ENCODE measurements at places on chromosomes 12 and 14.

GRCh38 chr12:124094733-124095132 is 121.7 kb downstream of the ZNF664 start:
- no peak for DNase-seq

- no peak for DNase-seq
Observed at GRCh38 chr14:66383771-66384170, 102.4 kb upstream of the CCDC196 start.

GRCh38 chr12:130391186-130391585 is 53.5 kb downstream of the PIWIL1 start:
- DNase-seq = no peak

DNA sequence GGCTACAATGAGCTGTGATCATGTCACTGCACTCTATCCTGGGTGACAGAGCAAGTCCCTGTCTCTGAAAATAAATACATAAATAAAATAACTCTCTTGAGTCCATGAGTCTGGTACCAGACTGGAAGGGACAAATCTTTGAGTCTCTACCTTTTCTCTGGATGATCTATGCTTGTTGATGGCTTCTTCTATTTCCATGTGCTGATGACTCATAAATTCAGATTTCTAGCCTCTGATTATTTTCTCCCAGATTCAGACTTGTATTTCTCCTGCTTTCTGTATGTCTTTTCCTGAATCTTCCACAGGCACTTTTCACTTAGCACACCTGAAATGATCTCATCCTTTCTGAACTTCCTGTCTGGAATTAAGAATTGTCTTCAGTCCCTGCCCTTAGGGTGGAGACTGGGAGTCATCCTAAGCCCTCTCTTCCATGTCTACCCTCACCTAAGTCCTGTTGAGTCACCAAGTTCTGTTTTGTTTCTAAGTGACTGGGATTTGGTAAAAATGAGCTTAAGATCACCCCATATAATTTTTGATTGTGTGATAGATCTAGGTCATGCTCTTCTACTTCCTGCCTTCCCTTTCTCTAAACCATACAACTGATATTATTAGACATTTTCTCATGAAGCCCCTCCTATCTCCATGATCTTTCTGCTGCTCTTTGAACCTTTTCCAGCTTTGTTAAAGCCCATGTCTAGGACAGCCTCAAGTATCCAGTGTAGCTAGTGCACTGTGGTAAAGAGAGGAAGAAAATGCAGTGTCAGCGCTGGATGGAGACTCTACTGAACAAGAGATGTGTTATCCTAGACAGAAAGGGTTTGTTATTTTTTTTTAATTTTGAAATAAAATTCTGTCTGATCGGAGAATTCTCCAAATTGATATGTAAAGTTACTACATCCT is 13.1 kb downstream of the AKAP6 start:
- DNase-seq = no peak

DNA sequence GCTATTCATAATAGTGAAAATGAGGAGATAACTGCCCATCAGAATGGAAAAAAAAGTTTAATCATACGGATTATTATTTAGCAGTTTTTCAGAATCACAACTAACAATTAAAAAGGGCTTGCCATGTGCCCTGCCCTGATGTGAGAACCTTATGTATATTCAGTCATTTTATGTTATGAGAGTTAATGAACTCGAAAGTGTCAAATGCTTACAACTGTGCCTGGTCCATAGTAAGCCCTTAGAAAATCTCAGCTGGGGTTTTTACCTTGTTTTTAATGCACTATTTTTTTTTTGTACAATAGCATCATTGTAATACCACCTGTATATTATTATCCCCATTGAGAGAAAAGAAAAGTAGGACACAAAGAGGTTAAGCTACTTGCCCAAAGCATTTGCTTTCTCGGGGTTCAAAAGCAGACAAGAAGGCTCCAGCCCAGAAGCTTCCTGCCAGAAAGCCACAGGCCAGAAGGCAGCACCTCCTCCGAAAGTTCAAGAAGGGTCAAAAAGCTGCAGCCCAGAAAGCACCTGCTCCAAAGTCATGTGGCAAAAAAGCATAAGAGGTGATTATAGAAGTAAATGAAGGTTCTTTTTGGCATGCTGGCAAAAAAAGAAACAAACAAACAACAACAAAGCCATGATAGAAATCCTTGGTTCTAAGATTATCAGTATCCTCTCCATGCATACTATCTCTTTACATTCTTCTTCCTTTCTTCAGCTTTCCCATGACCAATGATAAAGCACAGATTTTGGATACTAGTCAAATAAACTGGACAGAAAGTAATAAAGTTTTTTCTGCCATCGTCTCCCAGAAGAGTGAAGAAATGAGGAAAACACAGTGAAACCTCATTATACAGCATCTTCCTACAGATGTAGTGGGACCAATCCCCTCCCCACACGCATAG is 59.1 kb upstream of the NAP1L1 start:
- DNase-seq = no peak

GRCh38 chr14:50010752-50011151 is 105.6 kb downstream of the VCPKMT start:
- DNase-seq = no peak

GRCh38 chr12:120835657-120836056 is 68.5 kb downstream of the SPPL3 start:
- DNase-seq = no peak

- no peak for DNase-seq
Observed at GRCh38 chr12:104172570-104172947, 34.5 kb upstream of the NFYB start.

DNA sequence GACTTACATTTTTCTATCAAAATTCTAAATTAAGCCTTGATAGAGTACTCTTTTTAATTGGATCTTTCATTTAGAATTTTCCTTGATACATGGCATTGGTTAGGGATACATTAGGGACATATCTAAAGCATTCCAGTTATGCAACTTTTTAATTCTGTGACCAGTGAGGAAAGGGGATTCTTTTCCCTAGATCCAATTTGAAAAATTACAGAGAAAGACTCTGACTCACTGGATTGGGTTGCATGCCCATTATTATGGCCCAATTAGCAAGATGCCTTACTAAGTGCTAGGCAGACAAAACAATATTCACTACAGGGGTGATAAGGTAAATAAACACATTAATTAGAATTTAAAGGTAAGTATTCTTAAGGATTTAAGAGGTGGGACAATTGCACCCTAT is 5.2 kb upstream of the RAD52 start:
- no peak for DNase-seq

All from hindlimb muscle (tissue), 1 donor.